ENCODE measurements at places on chromosomes 7 and 10.

GRCh38 chr10:107516349-107516748 is 351.8 kb upstream of the SORCS1 start:
- no peak for DNase-seq

- DNase-seq = no peak
Observed at GRCh38 chr10:34172936-34173533, 642.1 kb downstream of the PARD3 start.

DNA sequence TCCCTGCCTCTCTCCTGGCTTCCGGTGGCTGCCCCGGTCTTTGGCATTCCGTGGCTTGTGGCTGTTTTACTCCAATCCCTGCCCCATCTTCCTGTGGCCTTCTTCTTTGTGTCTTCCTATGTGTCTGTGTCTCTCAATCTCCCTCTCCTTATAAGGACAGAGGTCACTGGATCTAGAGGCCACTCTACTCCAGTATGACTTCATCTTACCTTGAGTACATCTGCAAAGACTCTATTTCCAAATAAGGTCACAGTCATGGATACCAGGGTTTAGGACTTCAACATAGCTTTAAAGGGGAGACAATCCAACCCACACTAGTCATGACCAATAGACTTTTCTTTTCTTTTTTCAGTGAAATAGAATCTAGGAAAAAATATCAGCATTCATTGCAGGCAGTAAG is 153.3 kb upstream of the INSYN2A start:
- DNase-seq = no peak

- DNase-seq = no peak
Observed at GRCh38 chr7:139255290-139255689, 24.3 kb downstream of the UBN2 start.

GRCh38 chr10:62451611-62451975 is 77.4 kb downstream of the ZNF365 start:
- no peak for DNase-seq

- no peak for DNase-seq
Observed at GRCh38 chr10:56605051-56605450, 244.0 kb upstream of the ZWINT start.
